ENCODE measurements at places on chromosomes 6 and 20.

GRCh38 chr6:39617026-39617425 is 108.2 kb downstream of the KIF6 start:
- no peak for DNase-seq

DNA sequence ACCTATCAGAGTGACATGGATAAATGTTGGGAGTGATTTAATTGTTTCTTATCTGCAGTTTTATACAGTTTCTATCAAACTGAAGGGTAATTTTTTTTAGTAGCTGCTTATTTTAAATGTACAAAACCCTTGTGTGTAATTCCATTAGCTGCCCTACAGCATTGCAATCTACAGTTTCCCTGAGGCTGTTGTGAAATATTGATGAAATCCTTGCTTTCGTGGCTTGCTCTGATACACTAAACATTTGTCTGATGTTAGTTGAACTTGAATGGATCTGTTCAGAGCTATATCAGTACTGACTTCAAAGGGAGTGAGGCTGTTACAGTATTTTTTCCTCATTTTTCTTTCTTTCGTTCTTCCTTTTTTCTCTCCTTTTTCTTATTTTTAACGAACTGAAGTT is 255.4 kb downstream of the TSHZ2 start:
- no peak for DNase-seq

- DNase-seq = peak; percentile 32
Measured at GRCh38 chr6:23905133-23905815, 220.7 kb upstream of the NRSN1 start.

DNA sequence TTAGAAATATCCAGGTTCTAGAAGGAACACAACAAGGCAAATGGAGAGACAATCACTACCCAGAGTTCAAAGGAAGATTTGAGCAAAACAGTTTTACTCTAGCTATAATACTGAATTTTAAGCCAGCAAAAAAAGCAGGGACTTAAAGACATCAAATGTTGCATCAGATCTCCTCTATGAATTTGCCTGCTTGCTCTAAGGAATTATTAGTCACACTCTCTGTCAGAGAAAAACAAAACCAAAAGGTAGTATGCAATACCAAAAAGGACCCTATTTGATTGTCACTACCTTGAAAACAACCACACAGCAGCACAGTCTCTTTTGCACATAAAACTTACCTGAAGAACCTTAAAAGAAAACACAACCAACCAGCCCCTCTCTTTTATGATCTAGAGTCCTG is 46.3 kb downstream of the BTBD9 start:
- DNase-seq = no peak

DNA sequence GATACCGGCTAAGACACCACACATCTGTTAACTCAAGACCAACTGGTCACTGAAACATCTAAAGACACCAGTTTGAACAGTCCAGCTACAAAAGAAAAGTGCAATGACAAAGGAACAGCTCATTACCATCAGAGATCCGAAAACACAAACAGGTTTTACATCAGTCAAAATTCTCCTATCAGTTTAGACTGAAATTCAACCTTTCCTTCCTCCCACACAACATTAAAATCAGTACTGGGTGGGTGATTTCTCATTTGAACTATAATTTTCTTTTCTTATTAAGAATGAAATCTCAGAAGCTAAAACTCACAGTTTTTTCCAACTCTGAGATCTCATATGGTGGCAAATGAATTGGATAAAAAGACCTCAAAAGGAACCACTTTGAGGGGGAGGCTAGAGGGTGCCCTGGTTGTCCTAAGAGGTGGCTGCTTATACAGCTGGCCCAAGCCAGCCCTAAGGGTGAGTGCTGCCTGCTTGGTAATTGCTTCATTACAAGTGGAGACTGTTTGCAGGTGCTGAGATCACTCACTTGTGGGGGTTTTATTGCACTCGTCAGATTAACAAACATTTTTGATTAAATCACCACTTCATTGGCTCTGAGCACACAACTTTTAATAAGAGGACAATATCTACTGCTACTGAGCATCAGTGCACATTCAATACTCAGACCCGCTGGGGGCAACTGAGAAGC is 4.3 kb downstream of the CCDC167 start:
- no peak for DNase-seq

DNA sequence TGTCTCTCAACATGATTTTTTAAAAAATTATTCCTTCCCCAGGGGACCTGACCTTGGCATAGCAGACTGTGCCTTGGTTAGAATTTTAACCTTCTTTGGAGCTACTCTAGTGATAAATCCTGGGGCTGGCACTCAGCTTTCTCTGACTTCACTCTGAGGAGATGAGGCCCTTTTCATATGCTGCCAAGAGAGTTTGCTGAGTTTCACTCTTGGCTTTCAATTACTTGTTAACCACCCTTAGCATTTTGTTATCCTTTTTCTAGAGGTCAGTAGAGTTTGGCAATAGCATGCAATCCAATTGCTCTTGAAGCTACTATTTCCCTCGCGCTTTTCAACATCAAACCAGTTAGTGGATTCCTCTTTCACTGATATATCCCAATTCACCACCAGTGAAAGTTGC is 920.3 kb downstream of the EYS start:
- peak; percentile 5 for DNase-seq

GRCh38 chr6:1482381-1483166 is 93.2 kb downstream of the FOXF2 start:
- DNase-seq = no peak

GRCh38 chr6:123529843-123530242 is 106.9 kb downstream of the TRDN start:
- DNase-seq = no peak

- DNase-seq = no peak
Measured at GRCh38 chr20:63534427-63534830, 2.7 kb downstream of the PTK6 start.

DNA sequence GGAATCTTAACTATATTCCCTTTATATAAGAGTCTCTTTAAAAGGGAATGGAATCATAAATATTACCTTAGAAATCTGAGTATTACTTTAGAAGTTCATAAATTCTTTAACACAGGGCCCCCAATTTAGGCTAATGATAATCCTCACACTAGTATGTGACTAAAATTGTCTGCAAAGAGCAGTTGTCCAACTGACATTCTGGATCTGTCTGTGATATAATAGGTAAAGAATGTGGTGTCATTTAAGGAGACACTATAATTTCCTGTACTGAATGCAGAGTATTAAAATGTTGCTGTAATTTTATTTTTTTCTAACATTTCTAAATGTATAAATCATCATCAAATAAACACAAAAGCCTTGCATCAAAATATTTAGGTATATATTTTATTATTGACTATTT is 128.5 kb upstream of the DST start:
- DNase-seq = no peak

GRCh38 chr6:134429861-134430380 is 112.0 kb upstream of the SGK1 start:
- no peak for DNase-seq

- no peak for DNase-seq
Measured at GRCh38 chr20:62658593-62659178, 16.4 kb downstream of the SLCO4A1 start.

DNA sequence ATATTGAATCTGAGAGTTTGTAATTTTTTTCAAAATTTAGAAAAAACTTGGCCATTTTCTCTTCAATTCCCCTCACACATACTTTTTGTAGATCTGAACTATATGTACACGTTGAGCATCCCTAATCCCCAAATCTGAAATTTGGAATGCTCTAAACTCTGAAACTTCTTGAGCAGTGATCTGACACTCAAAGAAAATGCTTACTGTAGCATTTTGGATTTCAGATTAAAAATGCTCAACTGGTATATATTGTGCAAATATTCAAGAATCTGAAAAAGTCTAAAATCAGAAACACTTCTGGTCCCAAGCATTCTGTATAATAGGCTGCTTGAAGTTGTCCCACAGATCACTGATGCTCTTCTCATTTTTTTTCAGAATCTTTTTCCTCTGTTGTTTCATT is 78.8 kb upstream of the ZBTB24 start:
- DNase-seq = no peak

GRCh38 chr6:68679399-68679798 is 44.3 kb downstream of the ADGRB3 start:
- no peak for DNase-seq

DNA sequence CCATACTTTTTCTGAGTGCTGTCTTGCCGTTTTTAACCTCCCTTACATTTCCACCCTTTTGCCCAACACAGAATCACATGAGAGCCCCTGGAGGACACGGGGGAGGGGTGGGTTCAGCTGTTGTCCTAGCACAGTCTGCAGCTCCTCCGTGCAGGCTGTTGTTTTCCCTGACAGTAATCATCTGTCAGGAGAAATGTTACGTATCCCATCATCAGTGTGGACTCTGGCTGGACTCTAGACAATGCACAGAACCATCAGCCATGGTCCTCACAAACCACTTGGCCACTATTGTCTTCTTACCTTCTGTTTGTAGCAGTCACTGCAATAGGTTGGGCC is 92.1 kb downstream of the RIN2 start:
- peak; percentile 18 for DNase-seq

- DNase-seq = no peak
Measured at GRCh38 chr20:44851545-44851944, 34.0 kb upstream of the YWHAB start.

DNA sequence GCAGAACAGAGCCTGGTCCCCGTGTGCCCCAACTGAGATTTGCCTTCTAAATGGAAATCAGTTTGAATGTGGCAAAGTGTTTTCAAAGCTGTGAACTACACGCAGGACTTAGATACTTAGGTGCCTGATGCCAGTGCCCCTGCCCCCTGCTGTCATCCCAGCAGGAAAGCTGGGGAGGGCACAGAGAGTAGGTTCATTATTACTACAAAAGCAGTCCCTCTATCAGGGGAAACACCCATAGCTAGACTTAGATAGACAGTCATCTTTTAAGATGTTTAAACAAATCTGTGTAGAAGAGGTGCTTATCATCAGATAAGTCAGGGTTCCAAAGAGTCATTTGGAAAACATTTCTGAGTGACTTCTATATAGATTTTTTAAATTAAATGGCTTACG is 155.0 kb upstream of the SNX9 start:
- no peak for DNase-seq

DNA sequence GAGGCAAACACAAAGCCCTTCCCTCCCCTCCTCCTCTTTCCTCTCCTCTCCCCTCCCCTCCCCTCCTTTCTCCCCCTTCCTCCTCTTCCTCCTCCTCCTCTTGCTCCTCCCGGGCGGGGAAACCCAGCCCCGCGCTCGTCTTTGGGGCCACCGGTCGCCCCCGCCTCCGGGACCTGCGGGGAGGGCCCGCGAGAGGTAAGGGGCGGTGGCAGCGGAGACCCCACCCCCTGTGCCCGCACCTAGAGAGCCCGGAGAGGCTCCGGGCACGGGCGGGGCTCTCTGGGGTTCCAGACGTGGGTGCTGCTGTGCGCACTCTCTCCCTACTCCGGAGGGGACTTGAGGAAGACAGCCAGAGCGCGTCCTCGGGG is at the start of gene RIN2:
Gene RIN2, plus strand, starts transcription at position 126 of the 368 bp plus-strand sequence. CDS start 131,344 bp downstream, outside the sequence.
- DNase-seq = no peak

GRCh38 chr20:577167-577791 is 32.8 kb downstream of the TCF15 start:
- DNase-seq = no peak

- no peak for DNase-seq
Measured at GRCh38 chr20:10194166-10194565, 24.5 kb upstream of the SNAP25 start.

DNA sequence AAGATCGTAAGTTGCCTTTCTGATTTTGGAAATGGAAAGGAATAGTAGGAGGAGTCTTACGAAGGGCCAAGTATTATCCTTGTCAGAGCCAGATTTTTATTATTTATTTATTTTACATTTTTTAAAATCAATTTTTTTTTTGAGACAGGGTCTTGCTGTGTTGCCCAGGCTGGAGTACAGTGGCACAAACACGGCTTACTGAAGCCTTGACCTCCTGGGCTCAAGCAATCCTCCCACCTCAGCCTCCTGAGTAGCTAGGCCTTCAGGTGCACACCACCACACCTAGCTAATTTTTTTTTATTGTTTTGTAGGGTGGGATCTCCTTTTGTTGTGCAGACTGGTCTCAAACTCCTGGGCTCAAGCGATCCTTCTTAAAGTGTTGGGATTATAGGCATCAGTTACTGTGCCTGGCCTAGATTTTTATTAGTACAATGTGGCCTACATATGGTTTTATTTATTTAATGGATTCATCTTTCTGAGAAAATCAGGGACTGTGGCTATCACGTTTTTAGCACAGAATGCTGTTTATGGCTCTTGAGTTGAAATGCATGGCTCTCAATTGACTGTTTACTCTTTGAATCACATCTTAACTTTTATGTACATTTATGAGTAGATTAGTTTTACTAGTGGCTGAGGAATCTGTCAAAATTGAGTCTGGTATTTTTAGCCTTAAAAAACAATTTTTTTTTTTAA is 16.7 kb downstream of the CDC5L start:
- DNase-seq = no peak
